ENCODE measurements at places on chromosomes 12 and 14.

- no peak overlapping the region for H3K4me3 ChIP-seq
- no peaks in the 10 kb centered on the region for H3K36me3 ChIP-seq
- H3K4me1 ChIP-seq = peaks cover 7% of the 10 kb centered on the region
- no peak for DNase-seq
These were observed 500.1 kb upstream of the CCDC196 start for GRCh38 chr14:65986041-65986440.

GRCh38 chr12:13278249-13278787 lies 81.8 kb downstream of the EMP1 start:
- H3K27ac ChIP-seq = no peak overlapping the region
- peak; percentile 50 for DNase-seq
- no peak overlapping the region for H3K4me3 ChIP-seq
- H3K36me3 ChIP-seq = no peaks in the 10 kb centered on the region

GRCh38 chr12:120465756-120466155 lies 3.8 kb downstream of the SRSF9 start:
- no peak overlapping the region for H3K4me3 ChIP-seq
- H3K36me3 ChIP-seq = peaks cover 56% of the 10 kb centered on the region
- no peak overlapping the region for H3K27ac ChIP-seq
- no peaks in the 10 kb centered on the region for H3K27me3 ChIP-seq
- peaks cover 35% of the 10 kb centered on the region for H3K4me1 ChIP-seq
- no peak for DNase-seq

GRCh38 chr12:93536766-93537488 lies 35.5 kb upstream of the SOCS2 start:
- peaks cover 29% of the 10 kb centered on the region for H3K4me1 ChIP-seq
- peaks cover 7% of the 10 kb centered on the region for H3K36me3 ChIP-seq
- H3K27me3 ChIP-seq = peaks cover 2% of the 10 kb centered on the region
- no peak overlapping the region for H3K4me3 ChIP-seq
- no peak overlapping the region for H3K27ac ChIP-seq

DNA sequence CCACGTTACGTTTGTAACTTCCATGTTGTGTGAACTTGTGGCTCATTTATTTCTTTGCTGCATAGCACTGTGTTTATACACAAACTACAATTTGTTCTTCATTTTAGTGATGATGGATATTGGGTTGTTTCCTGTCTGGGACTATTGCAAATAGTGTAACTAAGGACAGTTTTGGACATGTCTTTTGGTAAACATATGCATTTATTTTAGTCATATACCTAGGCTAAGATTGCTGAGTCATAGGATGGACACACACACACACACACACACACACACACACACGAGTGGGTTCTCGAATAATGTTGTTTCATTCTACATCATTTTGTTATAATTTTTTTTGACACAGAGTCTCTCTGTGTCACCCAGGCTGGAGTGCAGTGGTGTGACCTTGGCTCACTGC lies 123.5 kb upstream of the CAND1 start:
- peaks cover 6% of the 10 kb centered on the region for H3K4me1 ChIP-seq
- H3K27me3 ChIP-seq = no peaks in the 10 kb centered on the region
- no peak overlapping the region for H3K4me3 ChIP-seq
- DNase-seq = no peak
- no peak overlapping the region for H3K27ac ChIP-seq
- H3K36me3 ChIP-seq = no peaks in the 10 kb centered on the region

DNA sequence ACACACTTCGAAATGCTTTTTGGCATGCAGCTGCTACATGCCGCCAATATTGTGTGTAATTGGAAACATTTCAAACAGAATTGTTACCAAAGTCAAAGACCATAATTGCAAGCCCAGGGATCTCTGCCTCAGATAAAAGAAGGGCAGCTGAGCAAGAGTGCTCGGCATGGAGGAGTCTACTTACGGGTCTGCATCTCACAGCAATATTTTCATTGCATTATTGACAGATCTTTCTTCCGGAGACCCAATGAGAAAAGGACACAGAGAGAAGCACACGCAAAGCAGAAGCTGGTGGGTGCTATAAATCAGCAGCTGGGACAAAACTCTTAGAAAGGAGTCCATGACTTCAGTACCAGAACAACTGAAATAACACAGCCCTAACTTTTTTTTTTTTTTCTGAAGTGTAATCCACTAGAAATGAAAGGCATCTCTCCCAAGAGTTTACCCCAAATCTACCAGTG lies 4.9 kb downstream of the PRICKLE1 start:
- no peak overlapping the region for H3K27ac ChIP-seq
- no peak for DNase-seq
- H3K36me3 ChIP-seq = no peaks in the 10 kb centered on the region
- H3K4me1 ChIP-seq = peaks cover 7% of the 10 kb centered on the region
- no peak overlapping the region for H3K4me3 ChIP-seq
- peaks cover 44% of the 10 kb centered on the region for H3K27me3 ChIP-seq

GRCh38 chr14:68271913-68272391 lies 452.4 kb downstream of the RAD51B start:
- H3K4me1 ChIP-seq = peaks cover 53% of the 10 kb centered on the region
- no peak overlapping the region for H3K4me3 ChIP-seq
- DNase-seq = no peak
- H3K36me3 ChIP-seq = no peaks in the 10 kb centered on the region
- no peaks in the 10 kb centered on the region for H3K27me3 ChIP-seq

DNA sequence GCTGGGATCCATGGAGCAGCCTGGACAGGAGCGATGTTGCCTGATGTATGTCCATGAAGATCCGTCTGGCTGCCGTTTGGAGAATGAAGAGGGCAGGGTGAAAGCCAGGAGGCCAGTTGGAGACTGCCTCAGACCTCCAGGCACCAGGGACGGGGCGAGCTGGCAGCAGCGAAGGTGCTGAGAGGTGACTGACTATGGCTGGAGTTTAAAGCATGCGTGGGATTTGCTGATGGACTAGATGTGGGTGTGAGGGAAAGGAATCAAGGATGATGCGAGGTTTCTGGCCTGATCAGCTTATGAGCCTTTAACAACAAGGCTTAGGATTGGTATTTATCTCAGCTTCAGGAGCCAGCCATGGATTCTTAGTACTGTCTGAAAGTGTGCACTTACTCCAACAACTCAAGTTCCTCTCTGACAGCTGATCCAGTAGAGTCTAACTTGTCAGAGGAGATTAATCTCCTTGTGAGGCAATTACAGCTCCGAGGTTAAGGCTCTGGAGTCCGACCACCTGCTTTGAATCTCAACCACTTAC lies 49.4 kb downstream of the DYNC1H1 start:
- peaks cover 85% of the 10 kb centered on the region for H3K36me3 ChIP-seq
- no peaks in the 10 kb centered on the region for H3K27me3 ChIP-seq
- H3K4me3 ChIP-seq = no peak overlapping the region
- no peak for DNase-seq
- H3K4me1 ChIP-seq = peaks cover 6% of the 10 kb centered on the region
- no peak overlapping the region for H3K27ac ChIP-seq

- H3K27ac ChIP-seq = no peak overlapping the region
- no peak overlapping the region for H3K4me3 ChIP-seq
- H3K27me3 ChIP-seq = no peaks in the 10 kb centered on the region
- no peak for DNase-seq
- no peaks in the 10 kb centered on the region for H3K36me3 ChIP-seq
These were observed 366.7 kb downstream of the GALC start for GRCh38 chr14:87626266-87626665.

DNA sequence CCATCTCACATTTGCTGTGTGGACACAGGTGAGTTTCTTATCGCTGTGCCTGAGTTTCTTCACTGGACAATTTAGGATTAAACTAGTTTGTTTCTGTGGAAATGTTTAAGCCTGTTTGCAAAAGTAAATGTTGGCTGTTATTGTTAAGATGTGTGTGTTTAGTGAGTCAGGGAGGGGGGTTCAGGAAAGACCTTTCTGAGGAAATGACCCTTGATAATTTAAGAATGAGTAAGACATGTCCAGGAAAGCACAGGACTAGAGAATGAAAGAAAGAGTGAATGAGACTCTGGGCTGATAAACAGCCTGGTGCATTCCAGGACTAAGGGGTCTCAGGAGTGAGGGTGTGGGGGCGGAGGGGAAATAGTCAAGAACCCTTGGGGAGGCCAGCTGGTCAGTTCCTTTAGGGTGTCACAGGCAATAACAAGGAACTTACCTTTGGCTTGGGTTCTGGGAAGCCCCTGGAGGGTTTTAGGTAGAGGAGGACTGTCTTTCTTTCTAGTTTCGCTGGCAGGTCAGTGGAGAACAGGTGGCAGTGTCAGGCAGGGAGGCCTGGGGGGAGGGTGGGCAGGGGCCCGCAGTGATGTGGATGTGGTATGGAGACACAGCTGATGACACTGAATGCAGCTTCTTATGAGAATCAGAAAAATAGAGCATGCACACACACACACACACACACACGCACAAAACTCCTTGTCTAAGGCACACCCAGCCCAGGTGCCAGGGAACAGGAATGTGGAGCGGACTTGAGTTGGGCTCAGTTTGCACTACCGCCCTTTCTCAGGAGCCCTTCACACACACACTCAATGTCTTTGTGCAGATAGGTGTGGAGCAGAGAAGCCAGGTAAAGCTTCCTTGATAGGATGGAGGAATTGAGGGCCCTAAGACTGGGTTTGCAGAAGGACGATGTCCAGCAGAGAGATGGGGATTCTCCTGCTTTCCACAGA lies 1005.5 kb downstream of the VRK1 start:
- H3K36me3 ChIP-seq = no peaks in the 10 kb centered on the region
- no peak for DNase-seq
- no peak overlapping the region for H3K4me3 ChIP-seq
- no peaks in the 10 kb centered on the region for H3K27me3 ChIP-seq

DNA sequence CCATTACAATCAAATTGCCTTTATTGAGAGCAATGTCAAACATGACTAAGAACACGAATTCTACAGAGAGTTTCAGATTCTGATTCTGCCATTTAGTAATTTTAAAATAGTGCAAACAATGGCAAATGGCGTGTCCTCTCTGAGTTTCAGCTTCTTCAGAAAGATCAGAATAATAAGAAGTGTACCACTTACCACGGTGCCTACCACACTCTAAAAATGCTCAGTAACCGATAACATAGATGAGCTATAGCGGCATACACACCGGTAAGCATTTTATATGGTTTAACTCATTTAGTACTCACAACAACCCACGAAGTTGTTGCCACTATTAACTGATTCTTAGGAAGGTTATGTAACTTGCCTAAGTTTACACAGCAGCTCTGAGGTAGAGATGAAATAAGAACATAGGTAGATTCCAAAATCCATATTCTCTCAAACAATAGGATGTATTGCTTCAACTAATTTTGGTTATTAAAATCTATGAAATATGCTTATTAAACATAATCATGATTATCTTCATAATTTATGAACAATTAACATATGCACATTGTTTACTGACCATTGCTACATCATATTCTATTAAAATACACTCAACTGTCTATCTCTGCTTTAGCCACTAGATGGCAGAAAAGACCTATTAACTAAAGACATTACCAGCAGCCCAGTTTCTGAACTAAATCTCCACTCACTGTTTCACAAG lies 38.3 kb downstream of the SLC6A15 start:
- no peak overlapping the region for H3K27ac ChIP-seq
- H3K4me1 ChIP-seq = no peaks in the 10 kb centered on the region
- H3K27me3 ChIP-seq = peaks cover 4% of the 10 kb centered on the region
- no peaks in the 10 kb centered on the region for H3K36me3 ChIP-seq

- no peaks in the 10 kb centered on the region for H3K4me1 ChIP-seq
- DNase-seq = no peak
- no peak overlapping the region for H3K4me3 ChIP-seq
- H3K36me3 ChIP-seq = no peaks in the 10 kb centered on the region
These were observed 170.3 kb upstream of the LMNTD1 start for GRCh38 chr12:25723336-25723735.

- no peak overlapping the region for H3K27ac ChIP-seq
- H3K4me1 ChIP-seq = peaks cover 68% of the 10 kb centered on the region
- no peaks in the 10 kb centered on the region for H3K27me3 ChIP-seq
- DNase-seq = no peak
- peaks cover 49% of the 10 kb centered on the region for H3K36me3 ChIP-seq
These were observed 3.0 kb downstream of the CDK4 start for GRCh38 chr12:57749061-57749460.

- no peaks in the 10 kb centered on the region for H3K4me1 ChIP-seq
- no peak for DNase-seq
- H3K27ac ChIP-seq = no peak overlapping the region
- H3K4me3 ChIP-seq = no peak overlapping the region
- no peaks in the 10 kb centered on the region for H3K36me3 ChIP-seq
These were observed 112.0 kb upstream of the PDZRN4 start for GRCh38 chr12:41076114-41076513.

DNA sequence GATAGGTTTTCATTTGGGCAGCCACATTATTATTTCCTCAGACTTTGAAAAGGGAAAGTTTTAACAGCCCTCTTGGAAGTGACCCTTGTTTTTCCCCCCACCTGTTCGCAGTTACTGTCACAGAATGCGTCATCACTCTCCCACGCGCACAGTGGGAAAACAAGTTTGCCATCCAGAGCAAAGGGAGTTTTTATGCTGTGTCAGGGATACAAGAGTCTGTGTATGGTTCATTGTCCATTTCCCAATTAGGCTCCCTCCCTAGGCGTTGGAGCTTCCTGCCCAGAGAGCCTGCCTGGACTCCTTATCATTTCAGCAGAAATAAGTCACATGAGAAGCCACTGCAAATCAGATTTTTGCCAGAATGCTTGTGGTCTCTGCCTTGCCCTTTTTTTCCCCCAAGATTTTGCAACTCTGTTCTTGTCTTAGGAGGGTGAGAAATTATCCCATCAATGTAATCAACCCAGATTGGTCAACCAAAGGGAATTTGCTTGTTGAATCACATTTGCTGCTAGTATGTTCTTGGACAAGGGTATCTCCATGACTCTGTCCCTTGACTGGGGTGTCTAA lies 104.1 kb downstream of the IGF1 start:
- H3K27me3 ChIP-seq = peaks cover 4% of the 10 kb centered on the region
- no peak overlapping the region for H3K27ac ChIP-seq
- no peak for DNase-seq
- H3K36me3 ChIP-seq = no peaks in the 10 kb centered on the region
- peaks cover 4% of the 10 kb centered on the region for H3K4me1 ChIP-seq
- H3K4me3 ChIP-seq = no peak overlapping the region

DNA sequence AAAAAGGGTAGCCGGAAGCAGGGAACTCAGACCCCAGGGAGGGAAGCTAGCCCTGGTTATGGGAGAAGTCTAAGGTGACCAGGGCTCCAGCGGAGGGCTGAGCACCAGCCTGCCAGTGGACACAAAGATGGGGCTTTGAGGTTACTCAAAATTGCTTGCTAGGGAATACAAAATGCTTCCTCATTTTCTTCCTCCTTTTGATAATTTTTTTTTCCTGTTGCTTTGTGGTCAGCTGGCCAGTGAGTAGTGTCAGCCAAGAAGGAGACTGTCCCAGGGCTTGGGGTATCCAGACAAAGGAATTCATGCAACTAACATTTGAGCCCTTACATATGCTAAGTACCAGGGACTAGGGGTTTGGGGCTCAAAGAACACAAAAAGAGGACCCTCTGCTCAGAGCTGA lies 206.2 kb downstream of the PPM1H start:
- peak overlapping the region; percentile 3 for H3K27ac ChIP-seq
- H3K4me1 ChIP-seq = peaks cover 3% of the 10 kb centered on the region
- no peak for DNase-seq
- no peak overlapping the region for H3K4me3 ChIP-seq
- H3K36me3 ChIP-seq = no peaks in the 10 kb centered on the region

Data from activated CD4-positive, alpha-beta T cell treated with anti-CD3 and anti-CD28 coated beads, Interleukin-2, amount 10 ng/mL, durations not matched to agents 7 days and 5 days (primary cell).